ENCODE measurements at places on chromosomes 7 and 10. TPM values are rescaled to one million over a fixed set of nuclear protein-coding genes. Genes with fewer than 3 reads are reported as not detected.

EZH2 gene
- total RNA-seq, result 37.1 TPM

C7orf57 gene
- total RNA-seq, result 0.62 TPM

ADAM12 gene
- total RNA-seq, result 43.4 TPM

OR13A1 gene
- 0.15 TPM for total RNA-seq

PHYHIPL gene
- total RNA-seq, result not detected

Measured in M059J (cell line).